ENCODE measurements at places on chromosomes 2 and 18.

DNA sequence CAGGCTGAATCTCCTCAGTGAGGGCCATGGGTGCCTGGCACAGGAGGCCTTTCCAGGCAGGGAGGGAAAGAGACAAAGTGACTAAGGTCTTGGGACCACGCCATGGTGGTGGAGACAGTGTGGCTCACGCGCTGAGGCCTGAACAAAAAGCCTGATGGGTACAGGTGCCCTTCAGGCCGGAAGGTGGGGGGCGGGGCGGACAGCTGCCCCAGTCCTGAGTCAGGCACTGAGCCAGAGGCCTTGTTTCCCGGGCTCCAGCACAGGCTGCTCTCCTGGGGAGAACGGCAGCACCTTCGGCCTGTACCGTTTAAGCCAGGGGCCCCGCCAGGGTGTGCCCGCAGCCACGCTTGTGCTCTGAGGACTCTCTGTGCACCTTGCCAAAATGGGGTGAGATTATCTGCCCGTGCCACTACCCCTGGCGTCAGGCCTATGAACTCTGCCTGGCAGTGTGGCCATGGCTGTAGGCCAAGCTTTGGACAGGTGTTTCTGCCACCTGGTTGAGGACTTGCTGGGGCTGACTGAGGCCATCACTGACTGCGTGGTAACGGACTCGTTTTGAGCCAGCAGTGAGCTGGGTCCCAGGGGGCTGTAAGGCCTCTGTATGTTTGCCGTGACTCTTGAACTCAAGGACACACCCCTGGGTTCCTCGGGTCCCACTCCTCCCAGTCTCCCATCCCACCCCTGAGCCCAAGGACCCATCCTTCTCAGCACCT is 31.7 kb upstream of the DNMT3A start:
- DNase-seq, result no peak

DNA sequence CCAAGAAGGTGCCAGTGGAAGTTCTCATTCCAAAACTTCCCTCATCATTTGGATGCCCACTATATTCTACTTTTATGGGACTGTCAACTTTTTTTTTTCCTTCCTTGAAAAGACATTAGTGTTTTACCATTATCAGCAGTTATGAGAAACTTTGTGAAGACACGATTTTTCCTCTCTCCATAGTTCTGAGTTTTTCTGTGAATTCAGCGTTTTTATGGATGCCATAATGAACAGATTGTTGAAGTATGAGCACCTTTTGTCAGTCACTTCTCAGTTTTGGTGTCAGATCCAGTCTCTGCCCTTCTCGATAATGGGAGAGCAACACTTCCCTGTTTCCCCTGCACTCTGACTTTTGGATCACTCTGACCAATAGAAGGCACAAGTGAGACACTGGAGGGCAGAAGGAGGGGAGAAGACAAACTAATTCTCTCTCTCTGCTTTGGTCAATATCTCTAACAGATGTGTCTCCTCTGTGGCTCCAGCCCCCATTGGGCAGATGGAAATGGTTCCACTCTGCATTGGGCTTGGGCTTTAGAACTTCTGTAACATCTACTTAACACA is 53.5 kb upstream of the FN1 start:
- no peak for DNase-seq

GRCh38 chr2:64606479-64607363 is 47.0 kb downstream of the SERTAD2 start:
- DNase-seq, result no peak

DNA sequence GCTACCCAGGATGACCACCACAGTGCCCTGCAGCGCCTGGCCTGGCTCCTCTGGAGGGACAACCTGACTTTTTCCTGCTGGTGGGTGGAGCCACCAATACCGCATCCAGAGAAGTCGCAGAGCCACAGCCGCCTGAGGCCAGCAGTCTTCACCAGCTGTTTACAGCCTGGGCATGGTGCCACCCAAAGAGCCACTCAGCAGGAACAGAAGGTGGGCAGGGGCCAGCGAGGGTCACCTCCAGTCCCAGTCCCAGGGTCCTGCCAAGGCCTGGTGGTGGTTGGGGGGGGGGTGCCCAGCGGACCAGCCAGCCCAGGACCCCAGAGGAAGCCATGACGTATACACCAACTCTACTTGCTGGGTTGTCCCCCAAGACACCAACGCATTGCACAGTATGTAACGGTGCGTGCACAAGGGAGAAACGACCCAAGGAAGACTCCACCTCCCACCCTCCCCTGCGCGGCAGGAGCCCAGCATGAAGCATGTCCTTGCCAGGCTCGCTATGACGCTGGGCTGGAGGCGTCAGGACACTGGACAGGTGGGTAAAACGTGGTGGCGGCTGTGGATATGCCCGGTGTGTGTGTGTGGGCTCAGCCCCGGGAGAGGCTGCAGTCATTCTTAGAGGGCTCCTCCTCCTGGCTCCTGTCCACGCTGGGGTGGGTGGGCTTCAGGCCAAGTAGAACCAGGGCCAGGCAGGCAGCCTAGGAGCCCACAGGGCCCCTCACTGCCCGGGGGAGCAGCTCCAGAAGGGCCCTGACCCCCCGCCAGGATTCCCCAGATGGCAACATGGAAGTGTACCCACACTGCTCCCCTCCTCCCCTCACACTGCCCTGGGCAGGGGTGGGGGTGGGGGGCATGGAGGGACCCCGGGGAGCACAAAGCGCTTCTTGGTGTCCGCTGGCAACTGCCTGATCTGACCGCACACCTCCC is 49.3 kb downstream of the HS6ST1 start:
- no peak for DNase-seq

DNA sequence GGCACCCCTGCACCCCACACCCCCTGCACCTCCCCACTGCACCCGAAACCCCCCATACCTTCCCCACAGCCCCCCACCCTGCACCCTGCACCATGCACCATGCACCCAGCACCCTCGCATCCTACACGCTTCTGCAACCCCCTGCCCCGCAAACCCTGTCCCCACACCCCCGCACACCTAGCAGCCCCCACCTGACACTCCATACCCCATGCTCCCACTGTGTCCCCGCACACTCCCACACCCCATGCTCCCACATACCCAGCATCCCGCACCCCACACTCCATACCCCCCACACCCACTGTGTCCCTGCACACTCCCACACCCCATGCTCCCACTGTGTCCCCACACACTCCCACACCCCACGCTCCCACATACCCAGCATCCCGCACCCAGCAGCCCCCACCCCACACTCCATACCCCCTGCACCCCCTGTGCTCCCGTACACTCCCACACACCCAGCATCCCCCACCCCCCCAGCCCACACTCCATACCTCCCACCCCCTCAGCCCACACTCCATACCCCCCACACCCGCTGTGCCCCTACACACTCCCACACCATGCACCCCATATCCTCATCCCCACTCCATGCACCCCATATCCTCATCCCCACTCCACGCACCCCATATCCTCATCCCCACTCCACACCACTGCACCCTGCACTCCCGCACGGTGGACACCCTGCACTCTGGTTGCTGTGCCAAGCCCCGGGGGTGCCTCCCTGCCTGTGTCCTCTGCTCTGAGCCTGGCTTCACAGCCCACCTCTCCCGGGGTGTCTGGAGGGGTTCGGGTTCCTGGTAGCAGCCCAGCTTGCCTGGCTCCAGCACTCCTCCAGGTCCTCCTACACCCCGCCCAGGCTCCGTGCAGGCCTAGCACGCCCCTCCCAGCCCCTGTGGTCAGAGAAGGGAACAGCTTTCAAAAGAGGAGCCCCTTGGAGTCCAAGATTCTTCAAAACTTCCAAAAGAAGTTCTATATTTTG is 93.9 kb upstream of the CTDP1 start:
- DNase-seq, result no peak

DNA sequence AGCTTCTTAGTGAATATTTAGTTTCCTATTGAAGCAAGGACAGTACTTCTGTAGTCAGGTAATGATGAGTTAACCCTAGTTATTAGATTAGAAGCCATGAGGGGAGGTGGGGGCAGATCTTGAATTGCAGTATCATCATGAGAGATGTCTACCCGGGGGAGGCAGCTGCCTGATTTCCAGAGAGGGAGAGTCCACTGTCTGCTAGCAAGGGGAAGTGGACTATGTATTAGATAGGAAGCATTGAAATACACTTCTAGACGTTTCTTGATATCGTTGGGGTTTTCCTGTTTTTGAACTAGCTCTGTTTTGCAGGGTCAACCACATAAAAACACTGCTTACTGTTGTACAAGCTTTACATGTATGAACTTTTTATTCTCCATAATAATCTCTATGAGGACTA is 38.8 kb downstream of the APLF start:
- no peak for DNase-seq

GRCh38 chr2:18336975-18337374 is 223.5 kb downstream of the RDH14 start:
- DNase-seq, result no peak

GRCh38 chr2:69770193-69770702 is 28.3 kb downstream of the ANXA4 start:
- DNase-seq, result no peak

- DNase-seq, result no peak
Measured at GRCh38 chr2:33139949-33140348, 193.2 kb downstream of the LTBP1 start.

- no peak for DNase-seq
Measured at GRCh38 chr2:111973701-111974100, 75.3 kb downstream of the MERTK start.

DNA sequence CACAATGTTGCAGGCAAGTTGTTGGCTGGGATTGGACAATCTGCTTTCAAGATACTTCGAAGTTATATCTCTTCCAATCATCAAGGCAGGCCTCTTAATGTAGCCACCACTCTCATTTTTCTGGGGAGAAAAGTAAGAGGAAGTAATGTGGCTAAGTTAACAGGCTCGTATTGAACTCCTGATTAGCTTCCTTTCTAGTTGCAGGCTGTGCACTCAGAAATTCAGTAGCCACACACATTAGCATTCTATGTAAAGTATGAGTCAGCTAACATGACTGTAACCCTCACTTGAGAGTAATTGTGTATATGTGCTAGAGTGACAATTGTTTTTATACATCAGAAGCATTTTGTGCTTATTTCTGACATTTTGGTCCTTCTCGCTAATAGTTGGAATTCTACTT is 3.3 kb downstream of the TWSG1 start:
- DNase-seq, result no peak

- no peak for DNase-seq
Measured at GRCh38 chr18:58590254-58590653, 38.6 kb downstream of the ALPK2 start.

DNA sequence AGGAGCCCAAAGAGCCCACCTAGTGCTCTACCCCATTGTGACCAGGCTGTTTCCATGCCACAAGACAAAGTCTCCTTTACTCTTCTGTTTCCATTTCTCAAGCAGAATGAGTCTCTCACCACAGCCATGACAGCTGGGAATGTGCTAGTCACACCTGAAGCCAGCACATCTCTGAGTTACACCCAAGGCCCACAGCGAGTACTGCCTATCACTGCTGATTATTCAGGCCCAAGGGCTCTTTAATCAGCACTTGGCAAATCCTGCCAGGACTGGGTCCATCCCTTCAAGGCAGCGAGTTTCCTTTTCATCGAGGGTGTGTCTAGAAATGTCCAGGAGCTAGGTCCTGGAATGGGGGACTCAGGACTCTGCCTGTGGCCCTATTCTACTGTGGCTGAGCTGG is 14.6 kb upstream of the PPP1R1C start:
- DNase-seq, result no peak

- DNase-seq, result no peak
Measured at GRCh38 chr2:233407771-233408181, 53.5 kb downstream of the DGKD start.

DNA sequence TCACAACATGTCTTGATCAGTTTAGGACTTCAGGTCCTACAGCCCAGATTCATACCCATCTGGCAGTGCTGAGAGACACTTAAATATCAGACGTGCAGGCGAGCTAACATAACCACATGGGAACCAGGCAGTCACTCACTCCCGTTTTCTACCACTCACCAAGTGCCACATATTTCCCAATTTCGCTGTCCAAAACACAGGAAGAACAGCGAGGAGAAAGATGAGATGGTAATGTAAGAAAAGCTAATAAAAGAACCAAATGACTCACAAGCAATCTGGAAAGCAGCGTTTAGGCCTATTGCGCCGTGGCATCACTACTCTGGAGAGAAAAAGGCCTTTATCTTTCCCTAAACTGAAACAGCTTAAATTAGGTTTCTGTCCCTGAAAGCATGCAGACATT is 647.8 kb upstream of the SLC39A10 start:
- no peak for DNase-seq

- DNase-seq, result no peak
Measured at GRCh38 chr2:9648821-9649220, 18.0 kb upstream of the YWHAQ start.

GRCh38 chr2:38716185-38716584 is 35.0 kb downstream of the SRSF7 start:
- no peak for DNase-seq

- no peak for DNase-seq
Measured at GRCh38 chr18:58276789-58277739, 233.0 kb downstream of the NEDD4L start.

- DNase-seq, result no peak
Measured at GRCh38 chr2:69390001-69390400, 3.0 kb upstream of the GFPT1 start.

DNA sequence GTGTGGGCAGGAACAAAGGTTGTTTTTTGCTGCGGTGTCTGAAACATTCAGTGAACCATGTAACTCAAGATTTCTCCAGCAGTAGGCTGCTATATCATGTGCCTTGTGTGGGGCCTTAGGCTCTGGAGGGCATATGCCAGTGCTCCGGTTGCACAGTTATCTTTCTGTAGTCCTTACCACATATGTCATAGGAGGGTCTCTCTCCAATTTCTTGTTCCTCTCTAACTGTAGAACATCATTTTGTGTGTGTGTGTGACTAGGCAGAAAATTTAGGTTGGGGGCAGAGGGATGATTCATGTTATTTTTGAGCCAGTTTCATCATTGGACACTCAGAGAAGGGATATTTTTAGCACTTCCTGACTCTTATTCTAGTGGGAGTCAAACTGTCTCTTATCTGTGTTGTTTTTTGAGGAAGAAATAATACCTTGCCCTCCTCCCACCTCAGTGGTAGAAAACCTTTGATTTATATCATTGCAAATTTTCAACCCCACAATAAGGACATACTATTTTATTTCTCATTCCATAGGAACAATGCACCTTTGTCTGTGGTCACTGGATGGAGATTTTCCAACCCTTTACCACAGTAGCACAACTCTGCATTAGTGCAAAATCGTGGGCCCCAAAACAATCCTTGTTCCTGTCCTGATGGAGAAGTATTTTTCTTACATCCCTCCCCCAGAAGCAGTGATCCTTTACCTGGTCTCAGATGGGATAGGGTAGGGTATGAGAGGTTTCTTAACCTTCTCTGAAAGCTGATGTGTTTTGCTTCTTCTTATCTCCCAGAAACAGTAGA is 113.9 kb downstream of the CCDC74A start:
- DNase-seq, result no peak

GRCh38 chr2:146024212-146024743 is 1504.4 kb upstream of the ZEB2 start:
- no peak for DNase-seq
